ENCODE measurements at places on chromosomes 2 and 18.
A peak's percentile ranks its signal among the peaks of the same experiment; 100 is the strongest.

- peak; percentile 16 for DNase-seq
These were observed 544.9 kb upstream of the LINC00305 start for GRCh38 chr18:64693766-64694165.

DNA sequence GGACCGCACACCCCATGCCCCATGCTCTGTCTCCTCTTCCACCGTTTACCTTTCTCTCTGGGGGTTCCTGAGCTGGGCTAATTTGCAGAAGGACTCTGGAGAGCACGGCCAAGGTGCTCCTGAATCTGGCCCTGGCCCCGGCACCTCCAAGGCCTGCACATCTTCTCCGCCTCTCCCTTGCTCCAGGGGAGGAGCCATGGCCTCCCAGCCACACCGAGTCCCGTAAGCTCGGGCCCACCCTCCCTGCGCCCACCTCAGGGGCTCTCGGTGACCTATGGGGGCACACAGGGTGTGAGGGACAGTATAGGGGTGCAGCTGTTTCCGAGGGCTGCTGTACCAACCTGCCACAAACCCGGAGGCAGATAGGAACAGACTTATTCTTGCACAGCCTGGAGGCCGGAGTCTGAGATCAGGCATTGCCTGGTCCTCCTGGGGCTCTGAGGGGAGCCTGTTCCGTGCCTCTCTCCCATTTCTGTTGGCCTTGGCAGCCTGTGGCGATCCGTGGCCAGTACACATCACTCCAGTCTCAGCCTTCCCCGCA lies 127.3 kb upstream of the GPC1 start:
- DNase-seq: no peak

- DNase-seq: no peak
These were observed 502.8 kb upstream of the LRRTM4 start for GRCh38 chr2:78024996-78025395.

GRCh38 chr2:167697948-167698347 lies 549.4 kb downstream of the STK39 start:
- no peak for DNase-seq

All from HS-5 (cell line).